ENCODE measurements at places on chromosomes 12 and 14.
A peak's percentile ranks its signal among the peaks of the same experiment; 100 is the strongest.

GRCh38 chr14:80615831-80616230 is 325.7 kb downstream of the CEP128 start:
- H3K27me3 ChIP-seq: no peaks in the 10 kb centered on the region
- DNase-seq: no peak
- H3K27ac ChIP-seq: no peak overlapping the region
- no peaks in the 10 kb centered on the region for H3K36me3 ChIP-seq
- no peak overlapping the region for H3K4me3 ChIP-seq

GRCh38 chr14:22994762-22995275 is 12.5 kb upstream of the AJUBA start:
- no peak overlapping the region for H3K4me3 ChIP-seq
- peak; percentile 28 for DNase-seq
- peaks cover 5% of the 10 kb centered on the region for H3K4me1 ChIP-seq
- H3K27me3 ChIP-seq: no peaks in the 10 kb centered on the region
- no peaks in the 10 kb centered on the region for H3K36me3 ChIP-seq
- H3K27ac ChIP-seq: no peak overlapping the region

- H3K27ac ChIP-seq: no peak overlapping the region
- peaks cover 17% of the 10 kb centered on the region for H3K27me3 ChIP-seq
- no peaks in the 10 kb centered on the region for H3K4me1 ChIP-seq
Measured at GRCh38 chr12:5438671-5439200, 6.8 kb downstream of the NTF3 start.

- H3K36me3 ChIP-seq: peaks cover 11% of the 10 kb centered on the region
- no peak for DNase-seq
- H3K4me1 ChIP-seq: no peaks in the 10 kb centered on the region
- H3K27me3 ChIP-seq: no peaks in the 10 kb centered on the region
Measured at GRCh38 chr14:87966816-87967215, 26.2 kb downstream of the GALC start.

- H3K36me3 ChIP-seq: no peaks in the 10 kb centered on the region
- H3K27me3 ChIP-seq: peaks cover 57% of the 10 kb centered on the region
- no peaks in the 10 kb centered on the region for H3K4me1 ChIP-seq
- no peak overlapping the region for H3K4me3 ChIP-seq
Measured at GRCh38 chr12:52321418-52321817, 220 bp upstream of the KRT83 start.

DNA sequence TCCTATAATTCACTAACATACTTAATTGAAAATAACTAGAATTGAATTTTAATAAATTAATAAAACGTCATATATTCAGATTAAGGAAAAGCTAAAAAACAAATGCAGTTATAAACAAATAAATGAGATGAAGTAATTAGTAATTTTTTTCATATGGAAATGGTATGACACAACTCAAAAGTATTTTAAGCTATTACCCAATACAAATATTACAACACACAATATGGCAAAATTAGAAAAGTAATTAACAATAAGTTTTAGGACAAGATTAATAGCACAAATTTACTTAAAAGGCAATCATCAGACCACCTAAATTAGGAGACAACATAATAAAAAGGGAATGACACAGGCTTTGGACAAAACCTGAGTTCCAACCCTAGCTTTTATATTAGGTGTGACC is 81.7 kb downstream of the EEA1 start:
- no peak overlapping the region for H3K27ac ChIP-seq
- H3K4me3 ChIP-seq: no peak overlapping the region
- H3K4me1 ChIP-seq: no peaks in the 10 kb centered on the region
- H3K27me3 ChIP-seq: no peaks in the 10 kb centered on the region
- H3K36me3 ChIP-seq: no peaks in the 10 kb centered on the region

GRCh38 chr12:131153956-131154355 is 200.2 kb downstream of the ADGRD1 start:
- H3K27ac ChIP-seq: no peak overlapping the region
- H3K27me3 ChIP-seq: peaks cover 29% of the 10 kb centered on the region
- H3K36me3 ChIP-seq: no peaks in the 10 kb centered on the region
- H3K4me1 ChIP-seq: no peaks in the 10 kb centered on the region

DNA sequence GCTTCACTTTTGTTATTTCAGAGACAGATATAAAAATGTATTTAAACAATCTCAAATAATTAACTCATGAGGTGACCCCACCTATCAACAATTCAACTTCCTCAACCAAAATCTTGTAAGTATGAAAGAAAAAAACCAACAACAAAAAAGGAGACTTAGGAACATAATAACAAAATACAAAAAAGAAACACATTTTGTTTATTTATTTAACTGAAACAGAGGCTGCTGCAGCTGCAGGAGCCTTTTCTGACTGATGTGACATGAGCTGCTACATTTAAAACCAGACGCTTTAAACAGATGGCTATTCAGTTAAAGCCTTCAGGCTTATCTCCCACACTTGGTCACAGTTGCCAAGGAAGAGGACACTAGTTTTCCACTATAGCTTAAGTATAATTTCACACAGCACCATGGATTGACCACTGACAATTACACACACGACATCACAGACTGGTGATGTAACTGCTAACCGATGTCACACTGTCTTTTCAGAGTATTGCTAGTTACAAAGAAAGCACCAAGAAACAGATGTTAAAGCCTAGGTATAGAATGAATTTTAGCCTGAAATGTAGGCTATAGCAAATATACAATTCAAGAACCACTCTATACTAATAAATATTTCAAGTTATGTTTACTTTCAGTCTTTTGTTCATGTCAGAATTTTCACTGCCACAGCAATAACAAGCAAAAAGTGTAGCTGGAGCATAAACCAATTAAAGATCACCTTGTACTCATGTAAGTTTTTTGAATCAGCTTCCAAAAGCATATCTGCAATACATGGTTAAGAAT is 113.0 kb downstream of the MED13L start:
- H3K36me3 ChIP-seq: no peaks in the 10 kb centered on the region
- no peaks in the 10 kb centered on the region for H3K27me3 ChIP-seq
- DNase-seq: no peak
- H3K4me1 ChIP-seq: peaks cover 42% of the 10 kb centered on the region
- peak overlapping the region; percentile 48 for H3K4me3 ChIP-seq
- H3K27ac ChIP-seq: peak overlapping the region; percentile 66

DNA sequence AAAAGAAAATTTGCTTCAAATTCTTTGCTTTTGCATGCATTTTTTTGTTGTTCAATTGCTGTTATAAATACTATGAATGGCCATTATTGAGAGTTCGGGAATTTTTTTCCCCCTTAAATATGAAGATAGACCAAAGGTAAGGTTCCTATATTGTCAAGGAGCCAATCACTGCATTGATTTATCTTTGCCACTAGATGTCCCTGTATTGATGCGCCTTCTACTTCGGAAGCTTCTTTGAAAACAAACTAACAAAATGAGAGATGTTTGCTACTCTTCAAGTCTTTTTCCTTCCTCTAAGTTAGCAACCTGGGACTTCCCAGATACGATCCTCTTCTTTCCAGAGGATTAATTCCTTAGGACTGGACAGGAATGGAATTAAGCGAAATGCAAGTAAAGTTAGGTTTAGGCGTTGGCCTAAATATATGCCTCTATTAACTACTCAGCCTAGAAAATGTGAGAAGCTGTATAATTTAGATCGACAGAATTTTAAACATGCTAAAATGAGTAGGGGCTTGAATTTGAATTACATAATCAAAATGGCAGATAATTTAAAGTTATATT is 318.1 kb downstream of the AEBP2 start:
- H3K27me3 ChIP-seq: no peaks in the 10 kb centered on the region
- no peak overlapping the region for H3K27ac ChIP-seq
- H3K36me3 ChIP-seq: peaks cover 8% of the 10 kb centered on the region
- H3K4me1 ChIP-seq: peaks cover 10% of the 10 kb centered on the region

DNA sequence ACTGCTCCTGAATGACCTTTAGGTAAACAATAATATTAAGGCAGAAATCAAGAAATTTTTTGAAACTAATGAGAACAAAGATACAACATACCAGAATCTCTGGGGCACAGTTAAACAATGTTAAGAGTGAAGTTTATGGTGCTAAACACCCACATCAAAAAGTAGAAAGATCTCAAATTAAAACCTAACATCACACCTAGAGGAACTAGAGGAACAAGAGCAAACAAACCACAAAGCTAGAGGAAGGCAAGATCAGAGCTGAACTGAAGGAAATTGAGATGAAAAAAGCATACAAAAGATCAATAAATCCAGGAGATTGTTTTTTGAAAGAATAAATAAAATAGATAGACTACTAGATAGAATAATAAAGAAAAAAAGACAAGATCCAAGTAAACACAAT is 7.2 kb downstream of the OR8S1 start:
- peaks cover 13% of the 10 kb centered on the region for H3K4me1 ChIP-seq
- no peaks in the 10 kb centered on the region for H3K36me3 ChIP-seq
- H3K4me3 ChIP-seq: no peak overlapping the region

DNA sequence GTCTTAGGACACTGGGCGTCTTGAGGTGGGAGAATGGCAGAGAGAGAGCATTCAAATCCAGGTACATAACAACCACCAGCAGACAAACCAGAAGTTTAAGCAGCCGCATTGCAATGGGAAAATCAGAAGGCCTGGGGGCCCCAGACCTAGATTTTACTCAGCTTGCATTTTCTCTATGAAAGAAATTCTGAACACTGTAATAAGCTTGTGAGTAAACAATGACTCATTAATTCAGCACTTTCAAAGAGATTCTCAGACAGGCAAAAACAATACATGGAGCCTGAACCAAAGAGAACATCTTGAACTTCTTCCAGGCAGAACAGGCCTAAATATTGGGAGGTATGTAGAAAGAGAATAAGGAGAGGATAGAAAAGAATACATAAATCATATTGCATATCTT is 69.8 kb upstream of the IFNG-AS1 start:
- H3K36me3 ChIP-seq: no peaks in the 10 kb centered on the region
- H3K27ac ChIP-seq: no peak overlapping the region
- no peak for DNase-seq
- no peaks in the 10 kb centered on the region for H3K27me3 ChIP-seq
- peaks cover 5% of the 10 kb centered on the region for H3K4me1 ChIP-seq
- no peak overlapping the region for H3K4me3 ChIP-seq

GRCh38 chr14:99632410-99633035 is 12.4 kb upstream of the HHIPL1 start:
- H3K27me3 ChIP-seq: peaks cover 1% of the 10 kb centered on the region
- no peak overlapping the region for H3K4me3 ChIP-seq
- no peak for DNase-seq
- H3K36me3 ChIP-seq: no peaks in the 10 kb centered on the region
- H3K4me1 ChIP-seq: peaks cover 3% of the 10 kb centered on the region

All from activated T-cell treated with anti-CD3 and anti-CD28 coated beads, Interleukin-2, amount 50 U/mL, for 72 hours (primary cell).